ENCODE measurements at places on chromosomes 7 and 10.

GRCh38 chr10:99619090-99619800, 994 bp downstream of the SLC25A28 start:
- DNase-seq: no peak

DNA sequence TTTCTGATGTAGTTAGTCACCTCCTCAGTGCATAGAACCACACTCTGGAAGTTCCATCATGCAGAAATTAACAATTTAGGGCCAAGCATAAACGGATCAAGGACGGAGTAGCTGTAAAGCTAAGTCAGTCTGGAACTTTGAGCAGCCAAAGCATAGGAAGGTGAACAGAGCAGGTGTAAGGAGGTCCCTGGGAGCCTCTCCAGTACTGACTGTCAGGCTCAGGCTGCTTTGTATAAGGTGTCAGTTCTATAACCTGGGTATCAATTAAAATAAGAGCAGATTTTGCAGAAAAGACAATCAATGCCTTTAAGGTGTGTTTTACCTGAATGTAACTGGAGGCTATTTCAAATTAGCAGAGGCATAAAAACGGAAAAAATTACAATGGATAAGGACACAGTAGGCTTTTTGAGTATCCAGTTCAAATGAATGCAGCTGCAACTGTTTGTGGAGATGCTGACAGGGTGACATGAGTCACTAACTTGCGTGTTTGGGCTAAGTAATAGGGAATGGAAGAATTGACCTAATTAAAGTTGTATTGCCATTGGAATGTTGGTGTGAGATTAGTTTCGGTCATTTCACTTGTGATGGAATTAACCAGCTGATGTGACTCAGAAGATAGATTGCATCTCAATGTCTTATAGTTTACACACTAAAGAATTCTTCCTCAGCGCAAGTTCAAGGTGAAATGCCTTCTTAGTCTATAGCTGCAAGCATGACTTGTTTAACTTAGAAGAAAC, 417.9 kb upstream of the CNTNAP2 start:
- DNase-seq: no peak

- no peak for DNase-seq
Measured at GRCh38 chr7:144842377-144842851, 6.6 kb upstream of the TPK1 start.

DNA sequence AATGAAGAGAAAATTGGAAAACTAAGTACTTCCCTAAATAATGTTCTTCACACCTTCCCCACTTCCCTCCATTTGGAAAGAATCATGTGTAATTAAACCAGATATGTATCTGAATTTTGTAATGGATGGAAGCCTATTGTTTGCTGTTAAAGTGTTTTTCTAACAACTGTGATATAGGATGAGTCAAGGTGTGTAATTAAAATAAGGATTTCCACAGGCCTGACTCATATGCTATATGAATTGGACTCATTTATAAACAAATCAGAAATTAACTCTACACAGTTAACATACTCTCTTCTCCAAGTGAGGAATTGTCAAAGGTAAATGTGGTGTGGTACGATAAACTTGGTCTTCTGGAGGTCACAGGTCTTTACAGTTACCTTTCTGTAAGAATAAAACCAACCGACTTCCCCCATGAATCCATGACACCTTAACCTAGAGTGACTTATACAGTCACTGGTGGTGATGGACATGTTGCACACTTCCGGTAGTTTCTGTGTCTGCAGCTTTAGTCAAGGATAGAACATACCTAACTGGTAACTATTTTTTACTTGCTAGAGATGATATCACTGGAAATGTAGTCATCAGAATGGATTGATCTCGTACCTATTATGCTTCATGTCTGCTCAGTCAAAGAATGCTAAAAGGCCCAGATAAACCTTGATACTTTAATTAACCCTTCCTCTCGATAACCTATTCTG, 12.8 kb downstream of the PNLIPRP3 start:
- DNase-seq: no peak

DNA sequence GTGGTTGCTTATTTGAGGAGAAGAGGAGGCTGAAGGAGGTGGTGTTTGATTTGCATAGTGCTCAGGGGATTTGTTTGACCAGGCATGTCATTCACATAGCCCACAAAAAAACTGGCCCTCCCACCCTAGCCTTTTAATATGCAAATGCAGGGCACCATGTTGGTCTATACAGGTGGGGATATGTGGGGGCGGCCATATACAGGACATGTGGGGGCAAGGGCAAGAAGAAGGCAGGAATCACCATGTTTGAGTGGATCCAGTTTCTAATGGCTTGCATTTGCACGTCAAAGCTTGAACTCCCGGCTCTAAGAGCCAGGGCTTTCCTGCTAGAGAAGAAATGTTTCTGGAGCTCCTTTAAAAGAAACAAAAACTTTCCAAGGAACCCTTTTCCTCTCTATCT, 541.0 kb downstream of the ZWINT start:
- DNase-seq: no peak
